CD4-positive, alpha-beta T cell treated with Interferon gamma for 1 hour (primary cell): ENCODE measurements at places on chromosomes 11 and 22.

DNA sequence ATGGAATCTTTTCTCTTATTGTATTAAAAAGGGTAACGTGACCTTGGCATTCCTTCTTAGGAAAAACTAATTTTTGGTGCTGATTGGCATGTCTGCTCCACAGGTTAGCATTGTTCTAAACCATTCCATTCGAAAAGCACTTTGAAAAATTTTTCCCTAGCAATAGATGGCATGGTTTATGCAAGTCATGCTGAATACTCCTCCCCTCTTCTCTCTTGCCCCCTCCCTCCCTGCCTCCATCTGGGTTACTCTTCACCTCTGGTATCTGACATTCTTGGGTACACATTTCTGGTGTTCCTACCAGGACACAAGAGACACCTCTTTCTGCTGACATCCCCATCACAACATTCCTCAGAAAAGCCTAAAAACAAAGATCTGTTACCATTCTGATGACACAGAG, 1.5 kb upstream of the SLC22A25 start:
- no peak for DNase-seq

DNA sequence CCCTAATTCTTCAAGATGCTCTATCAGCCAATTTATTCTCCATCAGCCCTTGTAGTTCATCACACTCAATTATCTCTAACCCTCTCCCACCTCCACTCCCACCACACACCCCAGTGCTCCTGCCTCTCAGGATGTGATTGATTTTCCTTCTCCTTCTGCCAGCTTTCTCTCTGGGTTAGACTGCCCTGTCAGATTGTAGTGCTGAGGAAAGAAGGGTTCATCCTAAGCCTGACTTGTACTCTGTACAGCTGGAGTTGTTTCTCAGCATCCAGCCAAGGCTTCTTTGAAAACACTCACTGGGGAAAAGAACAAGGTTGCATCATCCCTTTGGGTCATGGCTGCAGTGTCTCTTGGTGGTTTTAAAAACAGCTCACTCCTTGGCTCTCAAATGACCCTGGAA, 61.2 kb downstream of the CECR2 start:
- DNase-seq = no peak

DNA sequence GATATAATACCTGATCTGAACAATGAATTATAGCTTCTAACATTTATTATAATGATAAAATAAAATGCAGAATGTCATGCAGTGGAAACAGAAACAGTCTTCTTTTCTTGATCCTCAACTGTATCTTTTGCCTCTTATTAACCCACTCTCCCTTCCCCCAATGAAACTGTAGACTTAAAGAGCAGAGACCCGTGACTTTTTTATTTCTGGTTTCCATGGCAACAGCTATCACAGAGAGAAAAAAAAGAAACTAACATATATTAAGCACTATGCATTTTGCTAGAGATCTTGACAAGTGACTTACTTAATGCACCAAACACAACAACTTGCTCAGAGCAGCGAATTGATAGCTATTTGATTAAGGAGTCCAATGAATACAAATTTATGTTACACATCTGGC, 69.3 kb downstream of the RAB38 start:
- no peak for DNase-seq

GRCh38 chr11:68552542-68552941, 92.0 kb downstream of the PPP6R3 start:
- DNase-seq = no peak
